Activated CD4-positive, alpha-beta T cell treated with anti-CD3 and anti-CD28 coated beads, Interleukin-2, amount 10 ng/mL, durations not matched to agents 24 days and 14 days (primary cell): ENCODE measurements at places on chromosomes 4 and X.

DNA sequence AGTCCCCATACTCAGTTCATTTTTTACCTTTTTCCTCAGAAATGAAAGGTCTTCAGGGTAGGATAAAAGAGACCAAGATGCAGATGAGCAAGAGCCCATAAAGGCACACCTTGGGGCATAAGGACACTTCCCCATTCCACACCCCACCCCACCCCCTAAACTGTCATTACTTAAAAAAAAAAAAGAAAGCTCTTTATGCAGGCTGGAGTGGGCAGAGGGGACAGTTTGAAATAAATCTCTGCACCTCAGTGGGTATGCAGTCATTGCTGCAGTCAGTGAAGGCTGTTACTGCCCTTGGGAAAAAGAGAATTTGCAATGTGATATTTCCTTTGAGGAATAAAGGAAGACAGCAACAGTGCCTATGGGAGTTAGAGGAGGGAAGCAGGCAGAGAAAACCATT, 137.5 kb downstream of the ANK2 start:
- DNase-seq, result no peak
- no peak overlapping the region for H3K4me3 ChIP-seq
- no peaks in the 10 kb centered on the region for H3K4me1 ChIP-seq
- no peak overlapping the region for H3K27ac ChIP-seq

DNA sequence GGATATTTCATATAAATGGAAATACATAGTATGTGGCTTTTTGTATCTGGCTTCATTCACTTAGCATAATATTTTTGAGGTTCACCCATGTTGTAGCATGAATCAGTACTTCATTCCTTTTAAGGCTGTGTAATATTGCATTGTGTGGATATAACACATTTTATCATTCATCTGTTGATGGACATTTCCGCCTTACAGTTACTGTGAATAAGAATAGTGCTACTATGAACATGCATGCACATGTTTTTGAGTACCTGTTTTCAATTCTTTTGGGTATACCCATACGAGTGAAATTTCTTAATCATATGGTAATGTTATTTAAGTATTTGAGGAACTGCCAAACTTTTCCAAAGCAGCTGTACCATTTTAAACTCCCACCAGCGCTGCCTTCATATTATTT, 539.6 kb upstream of the DIPK2B start:
- no peak overlapping the region for H3K4me3 ChIP-seq
- H3K27ac ChIP-seq, result no peak overlapping the region
- peaks cover 14% of the 10 kb centered on the region for H3K36me3 ChIP-seq
- DNase-seq, result no peak
- peaks cover 6% of the 10 kb centered on the region for H3K4me1 ChIP-seq
- H3K27me3 ChIP-seq, result no peaks in the 10 kb centered on the region

DNA sequence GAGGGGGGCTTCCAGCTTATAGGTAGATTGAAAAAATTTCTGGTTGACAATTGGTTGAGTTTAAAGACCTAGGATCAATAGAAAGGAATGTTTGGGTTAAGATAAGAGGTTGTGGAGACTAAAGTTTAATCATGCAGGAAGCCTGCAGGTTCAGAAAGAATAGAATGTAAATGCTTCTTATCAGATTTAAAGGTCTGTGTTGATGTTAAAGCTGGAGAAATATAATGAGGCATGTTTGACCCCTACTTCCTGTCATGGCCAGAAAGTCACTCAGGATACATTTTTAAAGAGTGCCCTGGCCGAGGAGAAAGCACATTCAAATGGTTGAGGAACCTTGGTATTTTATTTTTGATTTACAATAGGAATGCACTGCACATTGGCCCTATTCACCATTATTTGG, 3.9 kb upstream of the RRAGB start:
- DNase-seq, result no peak
- H3K27ac ChIP-seq, result no peak overlapping the region
- H3K27me3 ChIP-seq, result no peaks in the 10 kb centered on the region
- no peak overlapping the region for H3K4me3 ChIP-seq
- H3K36me3 ChIP-seq, result peaks cover 3% of the 10 kb centered on the region

GRCh38 chr4:10124167-10124930, 7.8 kb upstream of the WDR1 start:
- H3K27me3 ChIP-seq, result no peaks in the 10 kb centered on the region
- H3K4me3 ChIP-seq, result no peak overlapping the region
- H3K27ac ChIP-seq, result peak overlapping the region; percentile 80
- H3K4me1 ChIP-seq, result peaks cover 35% of the 10 kb centered on the region
- no peaks in the 10 kb centered on the region for H3K36me3 ChIP-seq

DNA sequence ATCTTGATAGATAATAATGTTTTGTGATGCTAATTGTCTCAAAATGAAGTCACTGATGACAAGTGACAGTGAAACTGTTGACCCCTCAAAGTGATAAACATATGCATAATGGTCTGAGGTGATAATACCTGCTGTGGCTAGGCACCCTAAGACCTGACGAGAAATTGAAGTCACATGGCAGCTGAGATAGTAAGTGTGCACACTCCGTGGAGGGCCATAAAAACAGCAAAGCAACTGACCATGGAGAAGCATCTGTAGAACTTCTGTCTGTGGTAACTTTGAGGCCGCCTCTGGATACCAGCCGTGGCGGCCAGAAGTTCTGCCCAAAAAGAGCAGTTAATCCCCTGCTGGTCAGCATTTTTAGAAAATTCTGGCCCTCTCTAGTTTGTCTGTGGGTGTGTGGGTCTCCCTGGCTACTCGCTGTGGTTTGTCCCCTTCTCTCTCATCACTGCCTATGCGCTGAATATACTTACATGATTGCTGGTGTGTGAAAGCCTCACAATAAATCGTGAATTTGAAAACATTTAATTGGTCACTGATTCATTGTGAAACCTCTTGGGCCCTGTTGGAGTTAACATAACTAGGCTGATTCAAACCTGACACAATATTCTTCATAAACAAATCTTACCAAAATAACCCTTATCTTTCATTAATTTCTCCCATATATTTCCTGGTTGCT, 50.6 kb downstream of the CCDC149 start:
- H3K4me3 ChIP-seq, result no peak overlapping the region
- H3K4me1 ChIP-seq, result no peaks in the 10 kb centered on the region
- H3K27ac ChIP-seq, result no peak overlapping the region
- H3K27me3 ChIP-seq, result no peaks in the 10 kb centered on the region
- no peak for DNase-seq
- H3K36me3 ChIP-seq, result no peaks in the 10 kb centered on the region

- no peaks in the 10 kb centered on the region for H3K27me3 ChIP-seq
- H3K4me3 ChIP-seq, result peak overlapping the region; percentile 76
- H3K27ac ChIP-seq, result peak overlapping the region; percentile 88
- DNase-seq, result no peak
- peaks cover 72% of the 10 kb centered on the region for H3K4me1 ChIP-seq
- peaks cover 19% of the 10 kb centered on the region for H3K36me3 ChIP-seq
Measured at GRCh38 chr4:89296896-89297295, 10.7 kb downstream of the GPRIN3 start.

GRCh38 chr4:153439831-153440230, 26.3 kb upstream of the TMEM131L start:
- no peak overlapping the region for H3K27ac ChIP-seq
- H3K4me3 ChIP-seq, result no peak overlapping the region
- H3K36me3 ChIP-seq, result no peaks in the 10 kb centered on the region
- peaks cover 22% of the 10 kb centered on the region for H3K4me1 ChIP-seq
- H3K27me3 ChIP-seq, result peaks cover 3% of the 10 kb centered on the region

- H3K36me3 ChIP-seq, result no peaks in the 10 kb centered on the region
- no peak overlapping the region for H3K4me3 ChIP-seq
- no peaks in the 10 kb centered on the region for H3K27me3 ChIP-seq
- DNase-seq, result no peak
Measured at GRCh38 chr4:54165438-54165837, 63.7 kb upstream of the PDGFRA start.

GRCh38 chrX:17638731-17639130, 98.6 kb upstream of the SCML1 start:
- no peak for DNase-seq
- no peaks in the 10 kb centered on the region for H3K27me3 ChIP-seq
- no peak overlapping the region for H3K27ac ChIP-seq

DNA sequence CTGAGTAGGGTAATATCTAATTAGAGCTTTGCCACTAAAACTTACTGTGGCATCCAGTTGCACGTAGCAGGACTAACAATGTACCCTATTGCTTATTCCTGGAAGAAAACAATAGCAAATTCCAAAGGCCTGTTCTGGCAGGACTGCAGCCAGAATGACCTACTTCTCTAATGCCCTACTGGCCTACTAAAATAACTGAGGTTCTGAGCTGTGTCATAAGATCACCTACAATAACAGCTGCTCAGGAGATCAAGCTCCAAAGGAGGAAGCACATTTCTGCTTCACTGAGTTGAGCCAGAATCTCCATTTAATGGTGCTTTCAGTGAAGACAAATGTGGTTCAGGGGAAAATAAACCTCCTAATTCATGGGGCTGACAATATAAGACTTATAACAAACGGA, 42.2 kb upstream of the CXCL8 start:
- no peak for DNase-seq
- H3K27me3 ChIP-seq, result no peaks in the 10 kb centered on the region
- no peaks in the 10 kb centered on the region for H3K36me3 ChIP-seq
- no peaks in the 10 kb centered on the region for H3K4me1 ChIP-seq
- no peak overlapping the region for H3K4me3 ChIP-seq
- no peak overlapping the region for H3K27ac ChIP-seq

DNA sequence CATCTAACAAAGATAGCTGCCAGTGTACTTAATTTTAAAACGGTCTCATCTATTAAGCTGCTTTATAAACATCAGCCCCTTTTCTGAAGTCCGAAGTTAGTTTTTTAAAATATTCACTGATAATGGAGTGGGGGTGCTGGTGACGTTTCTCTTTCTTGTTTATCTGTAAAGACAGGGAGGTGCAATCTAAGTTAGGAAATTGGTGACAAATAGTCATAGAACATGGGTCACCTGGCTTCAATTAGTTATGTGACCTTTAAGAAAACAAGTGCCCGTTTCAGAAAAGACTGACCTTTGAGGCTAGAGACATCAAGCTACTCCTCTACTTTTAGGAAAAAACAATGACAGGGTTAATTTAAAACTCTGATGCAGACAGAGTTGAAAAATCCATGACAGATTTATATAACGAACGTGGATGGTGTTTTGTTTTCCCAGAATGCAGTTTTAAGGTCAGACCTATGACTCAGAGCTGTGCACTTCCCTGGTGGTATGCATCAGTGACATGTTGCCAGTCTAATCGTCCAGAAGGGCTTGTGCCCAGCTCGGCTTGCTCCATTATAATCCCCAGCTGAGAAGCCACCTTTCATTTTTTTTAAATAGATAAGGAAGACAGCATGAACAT, 38.2 kb downstream of the FHL1 start:
- H3K4me1 ChIP-seq, result peaks cover 2% of the 10 kb centered on the region
- H3K36me3 ChIP-seq, result no peaks in the 10 kb centered on the region
- H3K27ac ChIP-seq, result no peak overlapping the region
- H3K4me3 ChIP-seq, result no peak overlapping the region

- no peak overlapping the region for H3K27ac ChIP-seq
- no peak overlapping the region for H3K4me3 ChIP-seq
- no peaks in the 10 kb centered on the region for H3K4me1 ChIP-seq
- H3K36me3 ChIP-seq, result no peaks in the 10 kb centered on the region
- peaks cover 5% of the 10 kb centered on the region for H3K27me3 ChIP-seq
Measured at GRCh38 chrX:149760965-149761364, 12.9 kb upstream of the HSFX1 start.

DNA sequence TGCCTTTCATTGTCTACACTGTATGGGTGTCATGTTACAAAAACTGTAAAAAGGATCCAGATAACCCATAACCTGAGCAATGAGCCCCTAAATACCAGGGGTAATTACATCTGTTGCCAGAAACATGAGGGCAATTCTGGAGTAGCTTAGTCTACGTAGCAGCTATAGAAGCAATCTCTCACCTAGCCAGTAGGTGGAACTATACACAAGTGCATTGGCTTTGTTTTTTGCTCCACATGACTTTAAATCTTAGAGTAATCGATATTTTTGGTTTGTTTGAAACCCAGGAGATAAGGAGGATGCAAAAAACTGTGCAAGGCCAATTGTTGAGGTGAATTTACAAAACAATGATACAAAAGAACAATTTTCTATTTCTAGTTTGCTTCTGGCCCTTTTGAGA, 57.5 kb downstream of the GPR82 start:
- H3K27me3 ChIP-seq, result no peaks in the 10 kb centered on the region
- H3K4me3 ChIP-seq, result no peak overlapping the region
- H3K36me3 ChIP-seq, result peaks cover 10% of the 10 kb centered on the region
- H3K27ac ChIP-seq, result no peak overlapping the region
- H3K4me1 ChIP-seq, result no peaks in the 10 kb centered on the region
